ENCODE measurements at places on chromosomes 1 and 21.

- DNase-seq: no peak
Measured at GRCh38 chr1:67479146-67479891, 49.1 kb upstream of the SERBP1 start.

GRCh38 chr1:13708380-13708982 lies 8.5 kb downstream of the PRDM2 start:
- no peak for DNase-seq

DNA sequence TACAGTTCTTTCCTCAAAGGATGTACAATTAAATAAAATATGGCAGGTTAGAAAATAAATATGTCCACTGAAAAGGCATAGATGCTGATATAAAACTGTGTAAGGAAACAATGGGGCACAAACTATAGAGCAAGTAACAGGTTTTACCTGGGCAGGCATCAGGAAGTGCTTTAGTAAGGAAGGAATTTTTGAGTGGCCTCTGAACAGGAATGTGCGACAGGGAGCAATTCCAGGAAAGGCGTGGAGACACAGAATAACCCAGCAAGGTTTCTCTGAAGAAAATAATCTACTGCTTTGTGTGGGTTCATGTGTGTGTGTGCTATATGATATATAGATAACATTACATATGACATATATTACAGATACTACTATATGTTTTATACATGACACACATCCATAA lies 128.4 kb downstream of the RGS21 start:
- DNase-seq: no peak

GRCh38 chr1:22976461-22977243 lies 4.0 kb upstream of the LACTBL1 start:
- peak; percentile 41 for DNase-seq

GRCh38 chr1:242515555-242515954 lies 8.9 kb downstream of the PLD5 start:
- no peak for DNase-seq

- DNase-seq: no peak
Measured at GRCh38 chr21:29052224-29052623, 21.2 kb downstream of the CCT8 start.

- DNase-seq: no peak
Measured at GRCh38 chr1:229170778-229171505, 100.0 kb upstream of the RAB4A start.

GRCh38 chr1:37844536-37844935 lies 14.9 kb downstream of the MTF1 start:
- DNase-seq: no peak

DNA sequence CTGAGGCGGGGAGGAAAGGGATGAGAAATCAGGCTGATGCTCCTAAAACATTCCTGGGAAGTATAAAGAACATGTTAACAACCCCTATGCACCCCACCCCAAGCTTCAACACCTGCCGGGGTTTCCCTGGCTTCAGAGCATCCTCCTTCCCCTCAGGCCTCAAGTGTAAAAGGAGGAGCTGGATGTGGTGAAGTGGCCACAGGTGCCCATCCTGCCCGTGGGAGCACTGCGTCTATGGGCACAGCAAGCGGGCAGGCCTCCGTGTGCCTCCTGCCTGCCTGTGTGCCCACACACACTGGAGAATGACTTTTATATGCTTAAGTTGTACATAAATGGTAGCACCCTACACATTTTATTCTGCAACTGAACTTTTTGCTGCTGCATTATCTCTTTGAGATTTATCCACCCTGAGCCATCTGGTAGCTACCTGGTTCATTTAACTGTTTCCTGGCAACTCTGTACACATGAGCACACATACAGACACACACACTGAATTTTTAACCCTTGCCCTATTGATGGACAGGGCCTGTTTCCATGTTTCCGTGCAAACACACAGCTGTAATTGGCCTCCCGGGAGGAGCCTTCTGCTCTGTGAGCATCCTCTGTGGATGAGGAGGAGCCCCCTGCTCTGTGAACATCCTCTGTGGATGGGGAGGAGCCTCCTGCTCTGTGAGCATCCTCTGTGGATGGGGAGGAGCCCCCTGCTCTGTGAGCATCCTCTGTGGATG lies 13.4 kb upstream of the FTCD start:
- no peak for DNase-seq

- peak; percentile 16 for DNase-seq
Measured at GRCh38 chr1:185720633-185721272, 13.4 kb upstream of the HMCN1 start.

GRCh38 chr21:44737706-44738354 lies 26.5 kb upstream of the TSPEAR start:
- no peak for DNase-seq

- DNase-seq: no peak
Measured at GRCh38 chr1:109814993-109815786, 51.5 kb upstream of the EPS8L3 start.

DNA sequence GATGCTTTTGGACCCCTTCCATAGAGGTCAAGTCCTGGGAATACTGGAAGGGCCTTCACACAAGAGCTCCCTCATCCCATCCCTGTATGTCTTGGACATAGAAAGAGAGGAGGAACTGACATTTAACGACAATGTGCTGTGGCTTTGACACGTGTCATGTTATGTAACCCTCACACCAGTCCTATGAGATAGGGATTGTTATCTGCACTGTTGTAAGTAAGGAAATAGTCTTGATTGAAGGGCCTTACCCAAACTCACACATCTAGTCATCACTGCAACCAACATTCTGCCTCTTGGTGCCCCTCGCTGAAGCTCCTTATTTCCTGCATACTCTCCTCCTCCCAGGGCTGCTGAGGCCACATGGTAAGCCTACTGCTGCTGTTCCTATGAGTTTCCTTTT lies 63.7 kb upstream of the ANGPTL1 start:
- no peak for DNase-seq

GRCh38 chr1:61853583-61853982 lies 111.3 kb downstream of the PATJ start:
- DNase-seq: no peak

- DNase-seq: no peak
Measured at GRCh38 chr1:23673086-23673813, 18.4 kb upstream of the RPL11 start.

DNA sequence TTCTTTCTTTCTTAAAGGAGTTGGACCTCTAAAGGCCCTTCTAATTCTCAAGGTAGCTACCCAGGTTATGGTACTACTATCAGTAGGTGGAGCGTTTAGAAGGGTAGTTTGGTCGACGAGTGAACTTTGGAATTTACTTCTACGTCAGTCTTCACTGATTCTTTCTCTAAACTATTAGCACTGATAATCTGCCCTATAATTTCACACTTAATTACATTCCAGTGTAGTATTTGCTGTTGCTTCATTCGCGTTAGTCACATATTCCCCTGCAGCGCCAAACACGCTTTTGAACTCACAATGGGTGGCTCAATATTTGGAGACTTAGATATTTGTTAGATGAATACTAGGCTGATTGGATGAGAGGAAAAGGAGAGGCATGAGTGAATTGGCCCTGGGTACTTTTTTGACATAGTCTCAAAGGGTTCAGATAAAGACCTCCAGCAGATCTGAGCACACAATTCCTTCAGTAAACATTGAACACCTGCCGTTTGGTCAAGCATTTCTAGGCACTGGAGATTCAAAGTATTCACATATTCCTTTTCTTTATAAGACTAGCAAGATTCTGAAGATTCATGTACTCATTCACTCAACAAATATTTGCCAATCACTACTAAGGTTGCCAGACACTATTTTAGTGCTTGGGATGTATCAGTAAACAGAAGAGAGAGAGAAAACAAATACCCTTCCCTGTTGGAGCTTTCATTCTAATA lies 929 bp upstream of the FOXJ3 start:
- peak; percentile 100 for DNase-seq

GRCh38 chr1:170558731-170559130 lies 26.8 kb downstream of the GORAB start:
- no peak for DNase-seq

- DNase-seq: no peak
Measured at GRCh38 chr1:6282577-6283270, 21.8 kb upstream of the GPR153 start.

GRCh38 chr1:208185801-208186231 lies 58.4 kb downstream of the PLXNA2 start:
- DNase-seq: no peak

Measured in NCI-H748 treated with DMSO at 0.1 percent for 48 hours (cell line).